ENCODE measurements at places on chromosomes 12 and 14.

- DNase-seq, result no peak
Observed at GRCh38 chr14:33812181-33812580, 138.7 kb downstream of the EGLN3 start.

GRCh38 chr12:62517887-62518286, 51.3 kb downstream of the MON2 start:
- no peak for DNase-seq

GRCh38 chr14:76509311-76509710, 133.4 kb downstream of the ESRRB start:
- DNase-seq, result peak; percentile 33

- no peak for DNase-seq
Observed at GRCh38 chr12:45909041-45909713, 81.2 kb downstream of the SCAF11 start.

DNA sequence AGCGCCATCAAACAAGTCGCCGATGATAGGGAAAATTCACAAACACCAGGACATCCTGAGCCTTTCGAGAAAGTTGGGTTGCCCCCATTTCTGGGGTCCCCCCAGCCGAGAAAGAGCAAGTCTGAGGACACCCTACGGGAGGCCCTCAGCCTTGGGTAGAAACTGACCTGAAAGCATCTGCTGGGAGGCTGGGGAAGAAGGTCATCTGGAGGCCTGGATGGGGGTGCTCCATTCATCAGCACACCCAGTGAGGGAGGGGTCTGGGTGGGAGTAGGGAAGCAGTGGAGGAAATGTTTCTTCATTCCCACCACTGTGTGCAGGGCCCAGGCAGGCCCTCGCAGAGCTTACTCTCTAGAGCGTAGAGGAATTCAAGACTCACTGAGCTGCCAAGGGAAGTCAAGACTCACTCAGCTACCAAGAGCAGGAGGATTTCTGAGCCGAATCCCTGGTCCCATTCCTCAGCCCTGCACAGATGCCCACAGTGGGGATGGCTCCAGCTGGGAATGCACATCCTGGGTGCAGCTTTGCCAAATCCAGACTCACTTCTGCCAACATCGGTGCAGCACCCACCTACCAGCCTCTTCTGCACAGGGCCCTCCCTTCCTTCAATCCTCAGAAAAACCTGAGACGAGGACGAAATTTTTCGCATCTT, 38.1 kb downstream of the DIO3 start:
- no peak for DNase-seq

GRCh38 chr12:132075026-132075713, 68.9 kb downstream of the DDX51 start:
- DNase-seq, result no peak

DNA sequence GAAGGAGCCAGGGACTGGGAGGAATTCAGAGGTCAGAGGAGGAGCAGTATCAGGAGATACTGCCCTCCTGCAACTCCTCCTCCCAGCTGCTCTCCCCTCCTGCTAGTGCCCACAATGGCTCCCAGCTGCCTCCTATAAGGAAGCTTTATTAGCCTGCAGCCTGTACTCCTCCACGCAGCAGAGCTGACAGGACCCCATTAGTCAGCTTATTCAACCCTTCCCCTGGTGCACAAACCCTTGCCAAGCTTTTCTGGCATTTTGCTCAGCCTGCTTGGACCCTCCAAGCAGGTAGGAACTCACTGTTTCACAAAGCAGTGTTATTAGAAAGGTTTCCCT, 6.9 kb upstream of the AQP2 start:
- DNase-seq, result no peak

- no peak for DNase-seq
Observed at GRCh38 chr12:69720750-69721149, 17.9 kb upstream of the RAB3IP start.

DNA sequence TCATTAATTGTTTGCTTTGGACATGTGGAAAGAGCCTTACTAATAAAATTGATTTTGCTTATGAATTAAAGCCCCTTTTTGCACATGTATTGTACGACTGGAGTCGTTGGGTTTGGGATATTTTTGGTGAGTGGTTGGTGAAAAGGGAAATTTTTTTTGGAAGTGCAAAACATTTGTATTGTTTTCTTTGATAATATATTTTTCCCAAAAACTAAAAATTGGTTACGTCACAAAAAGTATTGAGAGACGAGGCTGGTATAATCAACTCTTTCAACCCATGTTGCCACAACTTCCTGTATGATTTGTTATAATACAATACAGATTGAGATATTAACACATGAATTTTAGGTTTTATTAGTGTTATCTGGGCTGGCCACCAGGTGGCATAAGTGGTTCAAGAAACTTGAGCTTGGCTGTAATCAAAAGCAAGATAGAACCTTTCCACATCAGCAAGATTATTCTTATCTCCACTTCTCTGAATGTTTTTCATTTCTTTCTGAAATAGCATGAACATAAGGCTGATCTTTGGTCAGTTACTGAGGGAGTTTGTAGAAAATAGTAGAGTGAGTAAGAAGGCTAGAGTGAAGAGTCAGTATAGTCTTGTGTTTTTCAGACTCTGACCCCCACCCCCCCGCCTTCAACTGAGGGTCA, 8.7 kb downstream of the NGDN start:
- DNase-seq, result peak; percentile 56

DNA sequence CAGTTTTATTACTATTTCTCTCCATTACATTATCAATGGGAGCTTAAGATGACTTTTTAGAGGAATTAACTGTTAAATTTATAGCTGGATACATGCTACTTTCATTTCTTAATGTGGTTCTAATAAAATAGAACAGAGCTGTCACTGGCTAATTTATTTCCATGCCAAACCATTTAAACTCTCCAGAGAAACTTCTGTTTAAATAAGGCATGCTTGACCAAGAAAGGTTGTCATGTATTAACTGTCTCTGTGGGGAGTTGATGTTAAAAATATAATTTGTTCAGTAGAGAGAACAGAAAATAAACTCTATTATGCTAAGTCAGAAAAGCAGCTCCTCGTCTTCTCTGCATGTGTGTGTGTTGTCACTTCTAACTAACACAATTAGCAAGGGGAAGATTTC, 447.4 kb downstream of the SLC16A7 start:
- DNase-seq, result no peak

DNA sequence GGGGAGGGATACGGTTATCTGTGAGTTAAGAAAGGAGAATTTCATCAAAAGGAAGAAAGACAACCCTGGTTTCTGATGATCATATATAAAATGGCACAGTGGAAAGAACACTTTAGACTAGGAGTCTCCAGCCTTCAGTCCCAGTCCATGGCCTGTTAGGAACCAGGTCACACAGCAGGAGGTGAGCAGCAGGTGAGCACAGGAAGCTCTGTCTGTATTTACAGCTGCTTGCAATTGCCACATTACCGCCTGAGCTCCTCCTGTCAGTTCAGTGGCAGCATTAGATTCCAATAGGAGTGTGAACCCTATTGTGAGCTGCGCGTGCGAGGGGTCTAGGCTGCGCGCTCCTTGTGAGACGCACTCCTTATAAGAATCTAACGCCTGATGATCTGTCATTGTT, 137.9 kb downstream of the BTG1 start:
- no peak for DNase-seq

- DNase-seq, result no peak
Observed at GRCh38 chr12:130932061-130932930, 21.4 kb upstream of the ADGRD1 start.

GRCh38 chr12:3364661-3365462, 126.1 kb upstream of the PRMT8 start:
- no peak for DNase-seq

GRCh38 chr14:26190646-26191045, 407.2 kb downstream of the NOVA1 start:
- no peak for DNase-seq

DNA sequence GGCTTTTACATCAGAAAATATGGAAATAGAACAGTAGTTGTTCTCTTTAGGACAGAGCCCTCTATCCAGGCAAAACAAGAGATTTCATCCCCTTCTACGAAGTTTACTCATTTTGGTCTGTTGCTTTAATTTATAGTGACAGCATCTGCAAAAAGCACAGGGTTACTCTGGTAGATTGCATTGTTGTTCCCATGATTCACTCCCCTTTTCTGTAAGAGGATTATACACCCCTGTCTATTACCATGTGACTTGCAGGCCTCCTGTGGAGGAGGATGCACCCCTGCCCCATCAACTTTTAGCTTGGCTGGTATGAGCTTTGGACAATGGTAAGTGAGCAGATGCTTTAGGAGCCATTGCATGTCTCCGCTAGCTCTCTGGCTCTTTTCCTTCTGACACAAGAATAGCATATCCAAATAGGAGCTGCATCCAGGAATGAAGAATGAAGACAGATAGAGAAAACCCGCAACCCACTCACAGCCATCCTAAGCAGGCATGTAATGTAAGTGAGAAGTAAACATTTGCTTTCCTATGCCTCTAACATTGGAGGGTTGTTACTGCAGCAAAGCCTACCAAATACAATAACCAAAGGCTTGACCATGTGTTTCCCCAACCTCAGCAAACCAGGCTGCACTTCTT, 304.2 kb downstream of the AKAP6 start:
- DNase-seq, result no peak

GRCh38 chr12:104458694-104459367, 2.1 kb downstream of the CHST11 start:
- DNase-seq, result peak; percentile 34

- DNase-seq, result no peak
Observed at GRCh38 chr14:22180045-22180444, 409.0 kb downstream of the DAD1 start.
